ENCODE measurements at places on chromosomes 2 and 18.

DNA sequence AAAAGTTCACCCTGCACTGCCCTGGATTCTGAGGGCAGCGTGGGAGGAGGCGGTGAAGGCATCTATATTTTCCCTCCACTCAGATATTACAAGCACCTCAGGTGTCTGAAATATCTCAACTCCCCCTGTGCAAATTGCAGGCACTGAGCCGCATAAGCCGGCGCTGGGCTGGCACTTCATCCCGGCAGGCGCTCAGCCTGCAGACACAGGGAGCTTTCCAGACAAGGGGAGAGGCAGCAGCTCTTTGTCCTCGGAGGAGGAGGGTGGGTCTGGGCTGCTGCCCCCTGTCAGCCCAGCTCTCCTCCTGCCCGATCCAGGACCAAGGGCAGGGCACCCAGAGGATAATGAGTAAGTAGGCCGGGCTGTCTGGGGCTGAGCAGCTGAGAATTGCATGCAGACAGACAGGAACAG lies 189.3 kb upstream of the MYT1L start:
- no peak for DNase-seq

DNA sequence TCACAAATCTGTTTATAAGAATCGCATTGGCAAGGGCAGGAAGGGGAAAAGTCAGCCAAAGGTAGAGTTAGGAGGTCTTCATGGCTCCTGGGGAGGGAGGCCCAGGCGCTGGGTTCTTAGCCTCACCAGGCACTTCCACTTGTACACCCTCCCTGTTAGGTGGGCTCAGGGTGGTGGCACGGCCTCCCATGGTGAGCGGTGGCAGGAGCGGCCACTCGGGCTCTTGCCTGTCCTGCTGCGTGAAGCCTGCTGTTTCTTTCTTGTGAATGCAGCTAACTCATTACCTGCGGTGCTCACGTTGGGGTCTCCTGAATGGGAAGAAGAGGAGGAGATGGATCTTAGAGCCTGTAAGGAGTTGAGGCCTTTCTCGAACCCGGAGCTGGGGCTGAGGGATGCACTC lies 40.8 kb downstream of the TOGARAM2 start:
- DNase-seq: no peak

DNA sequence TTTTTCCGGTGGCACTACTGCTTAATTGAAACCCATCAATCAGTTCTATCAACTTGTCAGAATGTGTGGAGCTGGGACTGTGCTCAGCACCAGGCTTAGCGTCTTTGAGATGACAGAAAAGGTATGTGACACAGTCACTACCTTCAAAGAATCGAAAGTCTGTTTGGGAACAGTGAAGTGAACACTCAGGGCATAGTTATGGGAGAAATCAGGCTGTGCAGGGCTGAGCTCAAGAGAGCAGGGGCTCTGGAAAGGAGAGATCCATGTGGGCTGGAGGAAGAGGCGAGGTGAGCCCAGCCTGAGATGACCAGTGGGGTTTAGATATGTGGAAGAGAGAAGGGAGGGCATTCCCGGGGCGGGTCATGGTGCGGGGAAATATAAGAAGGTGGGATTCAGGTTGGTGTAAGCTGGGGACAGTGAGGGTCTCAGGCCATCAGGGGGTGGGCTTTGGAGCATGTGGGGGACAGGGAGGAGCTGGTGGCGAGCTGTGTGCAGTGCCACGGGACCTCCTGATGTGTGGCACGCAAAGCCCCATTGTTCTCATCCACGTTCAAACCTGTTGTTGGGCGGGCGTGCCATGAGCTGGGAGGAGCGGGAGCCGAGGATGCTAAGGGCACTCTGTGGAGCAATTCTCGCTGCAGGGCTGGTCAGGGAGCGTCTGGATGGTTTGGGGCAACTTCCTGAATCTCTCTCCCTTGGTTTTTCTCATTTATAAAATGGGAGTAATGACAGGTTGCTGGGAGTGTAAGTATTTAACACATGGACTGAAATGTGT lies 72.5 kb downstream of the VAPA start:
- no peak for DNase-seq

- DNase-seq: no peak
These were observed 114.6 kb upstream of the KCTD1 start for GRCh38 chr18:26662996-26663395.

DNA sequence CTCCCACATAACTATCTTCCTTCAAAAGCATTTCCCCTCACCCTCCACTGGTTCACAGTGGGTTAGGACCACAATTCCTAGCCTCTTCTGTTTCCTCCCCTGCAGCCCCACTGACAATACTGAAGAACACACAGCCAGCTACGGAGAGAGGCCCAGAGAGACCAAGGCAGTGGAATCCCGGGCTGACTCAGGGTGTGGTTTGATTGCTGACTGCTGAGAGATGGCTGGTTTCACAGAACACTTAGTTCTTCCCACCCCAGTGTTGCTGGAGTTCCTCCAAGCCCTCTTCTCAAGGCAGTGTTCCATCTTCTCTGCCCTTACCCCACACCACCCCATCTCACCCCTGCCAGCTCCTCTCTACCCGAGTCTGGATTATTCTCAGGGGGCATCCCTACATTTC lies 43.3 kb upstream of the ZFP36L2 start:
- no peak for DNase-seq
